NCI-H69 (cell line): ENCODE measurements at places on chromosomes 3 and 15.

DNA sequence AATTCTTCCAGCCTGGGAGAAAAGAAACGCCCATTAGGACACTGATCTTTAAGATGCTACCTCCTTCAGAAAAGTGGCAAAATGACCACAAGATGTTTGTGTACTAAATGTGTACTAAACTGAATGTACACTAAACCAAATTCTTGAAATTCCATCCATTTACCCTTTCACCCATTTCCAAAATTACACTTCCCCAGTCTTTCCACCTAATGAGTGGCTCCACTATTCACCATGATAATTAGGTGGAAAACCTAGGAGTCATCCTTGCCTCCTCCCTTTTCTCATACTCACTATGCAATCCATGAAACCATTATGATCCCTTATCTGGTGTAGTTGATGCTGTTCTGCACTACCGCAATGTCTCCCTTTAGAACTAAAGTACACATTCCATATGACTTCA is 452.1 kb upstream of the THBS1 start:
- DNase-seq, result no peak

DNA sequence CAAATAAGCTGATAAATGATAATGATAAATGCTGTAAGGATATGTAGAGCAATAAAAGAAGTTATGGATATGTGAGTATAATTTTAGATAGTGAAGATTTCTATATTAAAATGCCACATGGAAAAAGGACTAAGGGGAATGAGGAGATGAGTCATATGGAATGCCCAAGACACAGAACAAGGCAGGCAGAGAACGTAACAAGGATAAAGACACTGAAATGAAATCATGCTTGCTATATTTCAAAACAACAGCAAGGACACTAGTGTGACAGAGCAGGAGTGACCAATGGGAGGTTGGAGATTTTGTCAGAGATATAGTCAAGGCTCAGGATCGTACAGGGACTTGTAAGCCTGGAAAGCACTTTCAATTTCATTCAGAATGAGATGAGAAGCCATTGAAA is 621.5 kb upstream of the SEMA6D start:
- no peak for DNase-seq

GRCh38 chr3:169457807-169458697 is 205.5 kb downstream of the MECOM start:
- DNase-seq, result peak; percentile 96

GRCh38 chr3:96012939-96013338 is 801.5 kb upstream of the EPHA6 start:
- no peak for DNase-seq

DNA sequence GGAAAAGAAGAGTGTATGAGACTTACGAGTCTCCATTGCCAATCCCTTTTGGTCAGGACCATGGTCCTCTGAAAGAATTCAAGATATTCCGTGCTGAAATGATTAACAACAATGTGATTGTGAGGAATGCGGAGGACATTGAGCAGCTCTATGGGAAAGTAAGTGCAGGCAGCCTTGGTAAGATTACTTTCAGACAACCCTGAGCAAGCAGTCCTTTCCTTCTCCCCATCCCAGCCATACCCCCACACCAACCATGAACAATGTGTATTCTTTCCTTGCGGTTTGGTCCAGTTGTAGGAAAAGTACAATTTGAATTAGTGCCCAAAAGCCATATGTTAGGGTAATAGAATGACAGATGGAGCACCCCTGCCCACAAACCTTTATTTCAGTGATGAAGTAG is 5.6 kb downstream of the TSEN2 start:
- peak; percentile 7 for DNase-seq

DNA sequence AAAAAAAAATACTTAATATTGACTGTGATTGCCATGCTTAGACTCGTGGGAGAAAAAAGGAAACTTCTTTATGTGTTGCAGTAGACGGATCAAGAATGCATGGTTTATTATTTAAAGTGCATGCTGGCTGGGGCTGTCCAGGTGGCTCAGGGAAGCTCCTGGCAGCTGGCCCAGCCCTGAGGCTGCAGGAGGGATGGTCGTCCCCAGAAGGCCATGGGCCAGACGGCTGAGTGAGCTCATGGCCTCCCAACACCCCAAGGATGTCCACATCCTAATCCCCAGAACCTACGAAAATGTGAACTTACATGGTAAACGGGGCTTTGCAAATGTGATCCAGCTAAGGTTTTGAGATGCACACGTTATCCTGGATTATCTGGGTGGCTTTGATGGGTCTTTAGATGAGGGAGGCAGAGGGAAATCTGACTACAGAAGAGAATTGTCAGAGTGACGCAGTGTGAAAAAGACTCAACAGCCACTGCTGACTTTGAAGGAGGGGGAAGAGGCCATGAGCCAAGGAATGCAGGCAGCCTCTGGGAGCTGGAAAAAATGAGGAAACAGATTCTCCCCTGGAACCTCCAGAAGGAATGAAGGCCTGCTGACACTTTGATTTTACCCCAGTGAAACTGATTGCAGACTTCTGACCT is 29.8 kb downstream of the ADAMTS17 start:
- no peak for DNase-seq

GRCh38 chr3:128804811-128805155 is 74.6 kb upstream of the ACAD9 start:
- no peak for DNase-seq

DNA sequence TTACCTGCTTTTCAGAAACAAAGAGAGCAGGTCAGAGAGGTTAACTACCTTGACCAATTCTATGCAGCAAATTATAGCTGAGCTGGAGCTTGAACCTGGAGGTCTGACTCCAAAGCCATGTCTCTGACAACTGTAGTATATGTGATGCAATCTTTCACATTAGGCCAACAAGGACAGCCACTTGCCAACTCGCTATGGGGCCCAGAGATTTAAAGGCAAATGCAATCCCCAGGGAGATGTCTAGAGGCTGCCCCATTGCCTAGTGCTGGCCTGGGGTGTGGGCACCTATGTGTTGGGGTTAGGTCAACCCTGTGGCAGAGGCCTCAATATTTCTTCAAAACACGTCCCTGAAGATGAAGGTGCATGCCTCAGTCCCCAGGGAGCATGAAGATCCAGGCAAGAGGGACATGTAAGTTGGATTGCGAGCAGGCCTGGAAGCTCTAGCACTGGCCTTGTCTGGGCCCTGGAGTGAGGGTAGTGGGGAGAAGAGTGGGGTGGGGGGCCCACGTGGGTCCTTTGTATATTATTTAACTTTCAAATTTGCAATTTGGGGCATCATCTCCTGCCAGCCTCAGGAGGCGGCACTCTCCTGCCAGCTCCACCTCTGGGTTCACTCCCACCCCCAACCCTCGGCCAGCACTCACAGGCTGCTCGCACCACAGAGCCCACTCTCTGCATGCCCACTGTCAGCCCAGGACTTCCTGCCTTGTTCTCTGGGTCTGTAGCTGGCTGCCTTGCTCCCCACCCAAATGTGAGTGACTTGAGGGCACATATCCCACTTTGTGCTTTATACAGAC is 64.3 kb downstream of the SLC12A8 start:
- peak; percentile 19 for DNase-seq

- peak; percentile 23 for DNase-seq
Measured at GRCh38 chr3:136937851-136938250, 19.9 kb upstream of the IL20RB start.

GRCh38 chr3:89260721-89261120 is 153.3 kb downstream of the EPHA3 start:
- DNase-seq, result no peak

- peak; percentile 36 for DNase-seq
Measured at GRCh38 chr3:18946524-18946923, 201.8 kb upstream of the KCNH8 start.

- no peak for DNase-seq
Measured at GRCh38 chr3:27914199-27914598, 192.1 kb upstream of the EOMES start.

DNA sequence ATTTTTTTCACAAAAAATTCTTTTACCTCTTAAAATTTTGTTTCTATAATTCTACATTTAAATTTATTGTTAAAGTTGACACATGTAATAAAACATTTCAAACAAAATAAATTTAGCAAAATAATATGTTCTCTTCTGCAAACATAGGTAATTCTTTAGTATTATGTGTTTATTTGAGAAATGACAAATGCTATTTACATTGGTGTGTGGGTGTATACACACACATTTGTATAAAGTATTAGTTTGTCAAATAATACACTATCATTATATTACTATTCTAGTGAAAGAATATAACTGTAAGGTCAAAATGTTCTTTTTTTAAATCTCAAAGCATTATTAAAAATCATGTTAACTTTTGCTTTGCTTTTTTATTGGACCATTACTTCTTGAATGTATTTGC is 1370.6 kb downstream of the SI start:
- no peak for DNase-seq

- no peak for DNase-seq
Measured at GRCh38 chr3:31777092-31777491, 204.0 kb downstream of the OSBPL10 start.

DNA sequence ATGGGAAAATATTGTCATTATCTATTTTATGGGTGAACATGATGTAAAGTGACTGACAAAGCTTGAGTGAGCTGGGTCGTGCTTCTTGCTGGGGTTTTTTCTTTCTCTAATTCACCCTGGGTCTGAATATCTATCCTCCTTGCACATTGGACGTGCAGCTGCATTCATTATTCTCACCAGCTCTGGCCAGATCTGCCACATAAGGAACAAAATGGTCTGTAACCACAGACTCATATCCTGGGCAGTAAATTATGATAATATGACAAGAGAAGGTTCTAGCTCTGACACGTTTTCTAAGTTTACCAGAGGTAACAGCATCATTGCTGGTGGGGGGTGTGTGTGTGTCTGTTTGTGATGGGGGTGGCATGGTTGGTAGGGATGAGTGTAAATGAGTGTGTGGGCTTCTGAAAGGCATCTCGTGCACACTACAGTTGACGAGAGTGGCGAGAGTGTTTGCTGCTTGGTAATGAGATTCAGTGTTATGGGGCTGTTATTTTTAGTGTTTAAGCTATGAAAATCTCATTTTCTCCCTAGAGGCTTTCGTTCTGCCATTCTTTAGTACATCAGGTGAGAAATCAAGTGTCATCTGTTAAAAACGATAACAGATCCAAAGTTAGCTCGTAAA is 418.4 kb downstream of the PDCD6IP start:
- DNase-seq, result no peak

DNA sequence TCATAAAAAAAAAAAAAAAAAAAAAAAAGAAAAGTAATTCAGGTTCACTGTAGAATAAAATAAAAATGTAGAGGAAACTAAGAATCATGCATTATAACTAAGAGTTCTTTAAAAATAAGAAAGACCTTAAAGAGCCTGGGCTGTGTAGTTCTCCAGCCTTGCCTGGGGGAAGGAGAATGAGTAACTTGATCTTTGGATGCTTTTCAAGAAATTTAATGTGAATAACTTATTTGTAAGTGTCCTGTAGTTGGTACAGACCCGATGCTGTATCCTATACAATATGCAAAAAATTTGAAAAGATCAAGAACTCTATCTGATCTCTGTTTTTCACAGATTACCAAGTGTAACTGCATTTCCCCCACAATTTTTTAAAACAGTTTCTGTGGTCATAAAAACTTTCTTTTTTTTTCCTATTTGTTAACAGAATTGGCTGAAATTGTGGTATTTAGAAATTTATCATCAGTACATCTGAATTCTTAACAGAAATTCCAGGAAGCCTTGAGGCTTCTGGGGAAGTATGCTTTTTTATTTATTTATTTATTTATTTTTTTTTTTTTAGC is 195.3 kb downstream of the THRB start:
- no peak for DNase-seq

GRCh38 chr15:36426691-36427090 is 152.7 kb upstream of the CDIN1 start:
- no peak for DNase-seq

GRCh38 chr3:52910823-52911222 is 13.5 kb upstream of the STIMATE start:
- no peak for DNase-seq

DNA sequence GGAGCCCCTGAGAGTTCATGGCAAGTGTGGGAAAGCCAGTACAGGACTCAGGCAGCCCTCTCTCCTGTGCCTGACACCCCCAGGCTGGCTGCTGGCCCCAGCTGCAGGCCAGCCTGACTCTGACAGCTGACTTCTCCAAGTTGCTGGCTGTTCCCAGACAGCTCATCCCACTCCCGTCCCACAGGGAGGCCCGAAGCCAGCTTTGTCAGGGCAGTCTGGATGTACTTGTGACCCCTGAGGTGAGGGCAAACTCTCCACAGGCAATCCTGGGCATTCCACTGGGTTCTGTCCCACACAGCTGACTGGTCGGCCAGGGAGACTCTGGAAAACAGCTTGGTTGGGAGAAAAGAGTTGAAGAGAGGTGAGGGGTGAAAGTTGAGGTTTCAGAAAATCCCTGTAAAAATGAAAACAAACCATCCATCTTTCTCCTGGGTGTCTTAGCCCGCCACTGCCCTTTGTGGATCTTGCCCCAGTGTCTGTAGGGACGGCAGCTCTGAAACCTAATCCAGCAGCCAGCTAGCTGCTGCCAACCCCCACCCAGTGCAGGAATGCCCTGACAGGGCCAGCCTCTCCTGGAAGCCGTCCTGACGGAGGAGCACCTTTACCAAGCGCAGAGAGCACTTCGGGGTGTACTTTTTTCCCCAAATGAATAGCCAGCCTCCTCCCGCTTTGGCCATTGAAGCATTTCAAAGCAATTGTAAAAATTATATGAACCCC is 87.9 kb downstream of the DNAJB8 start:
- no peak for DNase-seq

DNA sequence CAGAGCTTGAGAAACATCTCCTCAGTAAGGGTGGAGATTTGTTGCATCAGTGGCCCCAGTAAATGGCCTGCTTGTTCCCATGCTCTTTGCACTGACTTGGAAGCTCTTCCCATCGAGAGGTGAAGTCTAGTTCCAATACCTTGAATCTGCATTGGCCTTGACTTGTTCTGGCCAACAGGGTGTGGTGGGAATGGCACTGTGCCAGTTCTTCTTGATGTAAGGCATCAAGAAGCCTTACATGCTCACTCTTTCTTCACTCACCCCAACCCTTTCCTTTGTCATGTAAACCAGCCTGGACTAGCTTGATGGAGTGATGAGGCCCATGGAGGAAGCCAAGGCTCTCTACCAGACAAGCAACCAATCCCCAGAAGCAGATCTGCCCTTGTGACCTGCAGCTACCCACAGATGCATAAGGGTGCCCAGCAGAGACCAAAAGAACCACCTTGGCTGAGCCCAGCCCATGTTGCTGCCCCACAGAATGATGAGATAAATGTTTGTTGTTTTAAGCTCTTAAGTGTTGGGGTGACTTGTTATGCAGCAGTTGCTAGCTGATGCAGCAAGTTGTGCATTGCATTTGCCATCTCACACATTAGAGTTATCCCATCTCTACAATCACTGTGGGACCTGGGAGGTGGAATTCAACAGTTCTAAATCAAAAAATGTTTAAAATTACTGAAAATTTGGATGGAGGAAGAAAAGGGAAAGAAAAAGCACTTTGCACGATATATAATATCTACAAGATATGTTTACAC is 11.1 kb upstream of the MGLL start:
- DNase-seq, result peak; percentile 4

- DNase-seq, result no peak
Measured at GRCh38 chr3:148441191-148441590, 256.5 kb upstream of the AGTR1 start.

DNA sequence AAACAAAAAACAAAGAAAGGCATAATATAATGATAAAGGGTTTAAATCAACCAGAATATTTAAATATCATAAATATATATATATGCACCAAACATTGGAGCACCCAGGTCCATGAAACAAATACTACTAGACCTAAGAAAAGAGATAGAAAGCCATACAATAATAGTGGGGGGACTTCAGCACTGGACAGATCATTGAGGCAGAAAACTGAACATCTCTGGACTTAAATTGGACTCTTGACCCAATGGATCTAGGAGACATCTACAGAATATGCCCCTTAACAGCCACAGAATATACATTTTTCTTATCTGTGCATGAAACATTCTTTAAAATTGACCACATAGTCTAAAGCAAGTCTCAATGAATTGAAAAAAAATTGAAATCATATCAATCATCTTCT is 48.7 kb upstream of the CD96 start:
- no peak for DNase-seq

GRCh38 chr3:173863551-173863950 is 466.0 kb downstream of the NLGN1 start:
- no peak for DNase-seq
